ENCODE measurements at places on chromosomes 6 and 20. TPM values are rescaled to one million over a fixed set of nuclear protein-coding genes. Genes with fewer than 3 reads are reported as not detected.

OLIG3 gene
- not detected for total RNA-seq

GPLD1 gene
- total RNA-seq = 1.7 TPM

NUDT3 gene
- total RNA-seq = 16.8 TPM

LST1 gene
- total RNA-seq = 1.6 TPM

MRPS26 gene
- total RNA-seq = 84.9 TPM

FAM209B gene
- total RNA-seq = not detected

TSPO2 gene
- total RNA-seq = not detected

ENPP3 gene
- not detected for total RNA-seq

MANEA gene
- total RNA-seq = 7.2 TPM

POU3F2 gene
- not detected for total RNA-seq

LHFPL5 gene
- total RNA-seq = 1.7 TPM

LINC00237 gene
- total RNA-seq = not detected

RIMS1 gene
- not detected for total RNA-seq

MOXD1 gene
- total RNA-seq = 1.3 TPM

ALDH5A1 gene
- 19.1 TPM for total RNA-seq

TNNC2 gene
- total RNA-seq = 1.3 TPM

TINAG gene
- total RNA-seq = not detected

SMLR1 gene
- total RNA-seq = not detected

HLA-DMB gene
- total RNA-seq = 1.1 TPM

RGL2 gene
- total RNA-seq = 102 TPM

TMEM63B gene
- total RNA-seq = 38.5 TPM

TFAP2B gene
- not detected for total RNA-seq

EEF1A2 gene
- total RNA-seq = 75.2 TPM

FILIP1 gene
- 0.15 TPM for total RNA-seq

IL17A gene
- total RNA-seq = not detected

COL21A1 gene
- total RNA-seq = not detected

SYNGAP1 gene
- 17.7 TPM for total RNA-seq

ZSCAN23 gene
- 12.0 TPM for total RNA-seq

CYP39A1 gene
- 2.9 TPM for total RNA-seq

NCOA7 gene
- total RNA-seq = 51.0 TPM

TRIM31 gene
- not detected for total RNA-seq

GPR6 gene
- total RNA-seq = not detected

DNAH8 gene
- total RNA-seq = not detected

C6orf15 gene
- 21.6 TPM for total RNA-seq

MUC22 gene
- not detected for total RNA-seq

MLIP gene
- 1.0 TPM for total RNA-seq

PRRT1 gene
- 12.6 TPM for total RNA-seq

SOX4 gene
- 32.8 TPM for total RNA-seq

RAET1L gene
- total RNA-seq = 2.8 TPM
